ENCODE measurements at places on chromosomes 11 and 22. TPM values are rescaled to one million over a fixed set of nuclear protein-coding genes. Genes with fewer than 3 reads are reported as not detected.

The TMEM138 gene
- 33.8 TPM for total RNA-seq

The PYGM gene
- total RNA-seq = 10.5 TPM

The SLC22A6 gene
- not detected for total RNA-seq

The MB gene
- 0.68 TPM for total RNA-seq

The EIF3M gene
- 344 TPM for total RNA-seq

The MIOX gene
- total RNA-seq = not detected

The INS gene
- total RNA-seq = not detected

The PANX2 gene
- total RNA-seq = not detected

The TTLL1 gene
- 5.3 TPM for total RNA-seq

The HPX gene
- 0.54 TPM for total RNA-seq

The NUDT8 gene
- total RNA-seq = 6.8 TPM

The GATD1 gene
- total RNA-seq = 14.1 TPM

The DUSP8 gene
- 1.4 TPM for total RNA-seq

The PANX3 gene
- total RNA-seq = not detected

The MYO7A gene
- 8.0 TPM for total RNA-seq

The SPI1 gene
- 10.5 TPM for total RNA-seq
